ENCODE measurements at places on chromosomes 3 and 15. TPM values are rescaled to one million over a fixed set of nuclear protein-coding genes. Genes with fewer than 3 reads are reported as not detected.

GRCh38 chr15:29873264-29873663 lies 51.0 kb upstream of the TJP1 start:
- no peak for DNase-seq

- no peak for DNase-seq
Observed at GRCh38 chr15:66153549-66154415, 99.8 kb downstream of the MEGF11 start.

DNA sequence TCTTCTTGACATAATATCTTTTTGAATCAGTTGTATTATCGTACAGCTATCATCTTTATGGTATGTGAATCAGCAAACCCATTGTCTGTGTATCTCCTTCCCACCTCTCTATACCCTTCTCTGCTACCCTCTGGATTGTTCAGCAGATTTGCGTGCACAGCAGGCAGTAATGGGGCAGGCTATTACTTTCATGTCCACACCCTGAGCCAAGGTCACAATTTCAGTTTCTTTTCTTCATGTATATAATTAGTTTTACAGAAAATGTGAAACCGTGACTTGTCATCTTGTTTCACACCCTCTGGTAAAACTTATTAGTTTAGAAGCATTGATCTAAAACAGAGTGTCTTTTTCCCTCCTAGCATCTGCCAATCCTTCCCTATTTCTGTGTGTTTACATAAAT lies 770.4 kb upstream of the SEMA6D start:
- no peak for DNase-seq

GRCh38 chr3:124089214-124089613 lies 97.3 kb upstream of the ROPN1 start:
- no peak for DNase-seq

DNA sequence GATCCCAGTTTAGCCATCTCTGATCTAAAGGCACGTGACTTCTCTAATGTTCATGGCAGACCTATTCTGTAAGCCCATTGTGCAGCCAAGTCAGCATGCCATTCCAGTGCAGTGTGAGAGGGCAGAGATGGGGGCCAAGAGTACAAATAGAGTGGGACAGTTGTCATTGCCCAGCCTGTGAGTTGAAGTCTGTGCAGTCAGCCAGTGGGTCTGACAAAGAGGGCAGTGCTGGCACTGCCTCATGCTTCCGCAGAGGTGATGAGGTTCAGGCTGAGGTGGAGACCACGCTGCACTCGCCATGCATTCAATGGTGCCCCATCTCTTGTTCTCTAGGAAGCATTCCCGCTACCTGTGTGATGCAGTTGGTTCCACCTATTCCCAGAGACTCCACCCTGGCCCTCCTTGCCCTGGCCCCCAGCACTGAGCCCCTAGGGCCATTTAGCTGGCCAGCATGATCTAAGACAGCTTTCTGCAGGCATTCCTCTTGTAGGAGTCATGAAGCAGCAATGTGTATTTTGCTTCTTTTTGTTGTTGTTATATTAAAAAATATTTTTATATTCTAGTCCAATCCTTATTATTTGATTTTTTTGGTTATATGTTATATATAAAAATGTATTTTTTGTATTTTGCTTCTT lies 3.7 kb downstream of the MRAS start:
- DNase-seq: no peak

Gene CTSH
- 194 TPM for polyA plus RNA-seq

GRCh38 chr3:131928593-131928992 lies 106.2 kb downstream of the CPNE4 start:
- no peak for DNase-seq

Gene STAB1
- 34.8 TPM for polyA plus RNA-seq

DNA sequence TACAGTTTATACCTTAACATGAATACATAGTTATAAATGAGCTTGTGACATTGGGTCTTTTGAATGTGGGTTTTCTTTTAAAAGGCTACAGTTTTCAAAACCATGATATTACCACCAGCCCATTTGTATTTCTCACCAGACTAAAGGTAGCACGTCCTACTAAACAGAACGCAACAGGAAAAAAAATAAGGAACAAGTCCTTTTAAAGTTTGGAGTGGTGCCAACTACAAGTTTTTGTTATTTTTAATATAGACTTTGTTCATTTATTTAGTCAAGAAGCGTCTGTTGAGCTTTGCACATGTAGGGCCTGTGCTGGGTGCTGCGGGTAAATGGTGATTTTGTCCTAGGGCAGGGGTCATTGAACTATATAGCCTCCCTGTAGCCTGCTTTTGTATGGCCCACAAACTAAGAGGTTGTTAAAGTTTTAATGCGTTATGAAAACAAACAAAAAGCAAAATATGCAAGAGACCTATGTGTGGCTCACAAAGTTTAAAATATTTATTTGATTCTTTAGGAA lies 164.4 kb downstream of the GHSR start:
- DNase-seq: no peak

Gene TIGIT
- not detected for polyA plus RNA-seq

Gene ANO10
- 38.9 TPM for polyA plus RNA-seq

Gene SRGAP3
- 15.8 TPM for polyA plus RNA-seq

DNA sequence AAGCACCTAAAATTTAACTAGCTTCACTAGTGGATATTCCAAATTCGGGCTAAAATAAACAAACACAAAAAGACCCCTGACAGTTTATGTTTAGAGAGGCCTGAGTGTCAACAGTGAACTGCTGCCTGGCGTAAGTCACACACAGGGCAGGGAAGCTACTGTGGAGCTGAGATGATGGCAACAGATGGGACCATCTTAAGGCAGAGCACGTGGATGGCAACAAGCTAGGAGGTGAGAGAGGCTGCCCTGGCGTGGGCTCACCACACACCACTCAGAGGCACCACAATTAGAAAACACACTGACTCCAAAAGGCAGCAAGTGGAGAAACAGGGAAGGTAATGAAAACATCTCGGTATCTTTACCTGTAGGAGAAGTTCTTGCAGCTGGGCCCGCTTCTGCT lies 93.3 kb downstream of the ATP1B3 start:
- no peak for DNase-seq

Gene SAXO2
- 5.4 TPM for polyA plus RNA-seq

DNA sequence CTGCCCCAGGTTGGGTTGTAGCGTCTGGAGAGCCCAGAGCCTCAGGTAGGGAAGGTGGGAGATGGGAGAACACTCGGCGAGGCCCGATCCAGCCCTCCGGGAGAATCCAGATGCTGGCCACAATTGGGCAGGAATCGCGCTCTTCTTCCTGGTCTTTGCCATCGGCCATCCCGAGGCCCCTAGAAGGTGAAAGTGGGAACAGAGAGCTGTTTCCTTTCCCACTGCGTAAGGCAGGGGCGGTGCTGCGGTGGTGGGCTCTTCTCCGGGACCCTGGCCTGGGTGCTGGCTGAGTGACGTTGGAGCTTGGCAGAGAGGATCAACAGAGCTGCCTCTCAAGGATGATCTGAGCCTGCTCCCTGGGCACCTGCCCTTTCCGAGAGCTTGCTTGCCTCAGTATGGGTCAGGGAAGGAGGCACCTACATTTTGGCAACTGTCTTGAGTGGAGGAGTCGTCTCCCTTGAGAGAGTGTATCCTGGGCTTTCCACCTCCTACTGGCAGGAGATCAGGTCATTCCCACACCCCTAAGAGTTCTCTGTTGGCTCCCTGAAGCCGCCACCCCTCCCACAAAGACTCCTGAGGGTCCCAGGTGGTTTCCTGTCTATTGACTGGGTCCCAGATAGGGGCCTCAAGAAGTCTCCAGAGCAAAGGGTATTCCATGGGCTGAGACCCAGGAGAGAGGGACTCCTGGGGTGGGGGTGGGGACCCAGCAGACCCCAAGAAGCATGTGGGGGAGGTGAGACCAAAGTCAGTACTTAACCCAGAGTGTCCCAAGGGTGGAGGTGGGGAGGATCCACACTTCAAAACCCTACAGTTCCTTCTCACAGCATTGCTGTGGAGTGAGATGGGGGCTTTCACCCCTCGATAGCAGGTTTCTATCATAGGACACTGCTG lies 1.6 kb downstream of the C15orf39 start:
- DNase-seq: no peak

GRCh38 chr15:69725957-69726356 lies 273.3 kb downstream of the RPLP1 start:
- no peak for DNase-seq

DNA sequence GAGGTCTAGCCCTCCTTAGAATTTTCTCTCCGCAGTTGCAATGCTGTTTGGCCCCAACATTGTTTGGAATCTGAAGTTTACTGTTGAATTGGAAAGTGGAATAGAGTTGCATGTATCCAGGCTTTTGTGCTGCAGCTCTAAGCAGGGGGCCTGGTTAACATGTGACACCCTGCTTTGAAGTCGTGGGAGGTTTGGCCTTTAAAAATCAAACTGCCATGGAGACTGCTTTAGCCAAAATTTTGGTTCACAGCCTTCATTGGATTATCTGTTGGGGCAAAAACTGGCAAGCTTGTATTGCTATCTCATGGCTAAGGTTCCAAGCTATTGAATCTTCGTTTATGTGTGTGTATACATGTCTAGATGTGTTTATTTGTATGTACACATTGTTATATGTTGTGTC lies 15.8 kb downstream of the CYP11A1 start:
- no peak for DNase-seq

- no peak for DNase-seq
Observed at GRCh38 chr15:75207618-75208500, 6.2 kb downstream of the C15orf39 start.

DNA sequence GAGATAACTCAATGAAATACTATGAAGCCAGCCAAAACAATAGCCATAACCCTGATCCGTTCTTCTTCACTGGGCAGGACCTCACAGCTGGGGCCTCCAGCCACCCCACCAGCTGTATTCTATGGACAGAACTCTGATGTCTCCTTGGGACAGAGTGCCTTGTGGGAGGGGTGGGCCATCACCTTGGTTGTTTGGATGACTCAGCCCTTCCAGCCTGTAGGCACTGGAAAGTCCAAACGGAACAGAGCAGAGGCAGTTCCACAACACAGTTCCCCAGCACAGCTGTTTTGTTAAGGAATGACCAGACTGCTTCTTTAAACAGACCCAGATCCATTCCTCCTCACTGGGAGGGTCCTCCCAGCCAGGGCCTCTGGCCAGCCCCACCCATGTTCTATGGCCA lies 31.9 kb upstream of the ZBED2 start:
- no peak for DNase-seq

- no peak for DNase-seq
Observed at GRCh38 chr3:132554437-132554836, 42.6 kb upstream of the ACKR4 start.

- no peak for DNase-seq
Observed at GRCh38 chr3:124963755-124964154, 29.2 kb upstream of the MUC13 start.

- no peak for DNase-seq
Observed at GRCh38 chr3:54863366-54863765, 64.5 kb downstream of the LRTM1 start.

DNA sequence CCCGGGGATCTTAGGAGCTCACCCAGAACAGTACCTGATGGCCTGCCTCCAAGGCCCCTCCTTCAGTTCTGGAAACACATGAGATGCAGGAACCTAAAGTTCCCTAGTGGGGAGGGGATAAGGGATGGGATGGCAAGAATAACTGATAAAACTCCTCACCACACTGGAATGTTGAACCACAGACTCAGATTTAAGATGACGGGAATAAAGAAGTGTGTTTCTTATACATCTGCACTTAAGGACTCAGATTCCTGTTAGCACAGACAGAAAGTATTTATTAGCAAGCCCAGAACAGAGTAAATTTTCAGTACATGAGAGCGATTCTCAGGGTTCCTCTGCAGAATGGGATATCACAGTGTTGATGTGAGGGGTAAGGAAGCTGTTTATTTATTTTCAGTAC lies 245.2 kb downstream of the TLE3 start:
- no peak for DNase-seq

DNA sequence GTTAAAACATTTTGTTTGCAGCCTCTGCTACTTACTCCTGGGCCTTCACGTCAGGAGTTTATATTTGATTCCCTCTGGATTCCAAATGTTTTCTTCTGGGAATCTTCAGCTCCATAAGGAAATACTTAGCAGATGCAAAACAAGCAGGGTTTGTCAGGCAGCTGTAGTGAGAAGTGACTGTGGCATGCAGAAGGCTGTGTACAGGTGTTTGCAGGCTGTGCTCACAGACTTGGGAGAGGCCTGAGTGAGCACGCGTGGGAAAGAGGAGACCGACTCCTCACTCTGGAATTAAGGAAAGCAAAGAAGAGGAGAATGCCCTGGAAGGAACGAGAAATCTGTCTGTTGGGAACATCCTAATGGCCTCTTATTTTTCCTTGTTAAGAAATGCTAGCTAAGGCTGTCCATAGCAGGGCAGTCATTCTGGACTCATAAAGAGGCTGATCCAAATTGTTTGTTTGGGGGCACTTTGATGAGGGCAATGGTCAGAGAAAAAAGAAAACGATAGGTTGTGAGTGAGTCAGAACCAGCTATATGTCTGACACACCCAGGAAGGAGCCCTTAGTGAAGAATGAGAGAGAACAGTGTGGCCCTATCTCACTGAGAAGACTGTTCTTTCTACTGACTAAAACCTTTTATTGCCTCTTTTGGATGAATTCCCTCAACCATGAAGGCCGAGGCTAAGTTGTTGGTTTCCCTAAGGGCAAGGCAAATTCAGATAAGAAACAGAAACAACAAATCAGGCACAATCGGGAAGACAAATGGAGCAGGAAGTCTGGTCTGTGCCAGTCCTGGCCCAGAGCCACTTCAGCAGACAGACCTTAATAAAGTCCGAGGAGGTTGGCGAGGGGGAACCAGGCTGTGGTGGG lies 82.6 kb downstream of the TGFBR2 start:
- no peak for DNase-seq

Gene PCYT1A
- 38.8 TPM for polyA plus RNA-seq

DNA sequence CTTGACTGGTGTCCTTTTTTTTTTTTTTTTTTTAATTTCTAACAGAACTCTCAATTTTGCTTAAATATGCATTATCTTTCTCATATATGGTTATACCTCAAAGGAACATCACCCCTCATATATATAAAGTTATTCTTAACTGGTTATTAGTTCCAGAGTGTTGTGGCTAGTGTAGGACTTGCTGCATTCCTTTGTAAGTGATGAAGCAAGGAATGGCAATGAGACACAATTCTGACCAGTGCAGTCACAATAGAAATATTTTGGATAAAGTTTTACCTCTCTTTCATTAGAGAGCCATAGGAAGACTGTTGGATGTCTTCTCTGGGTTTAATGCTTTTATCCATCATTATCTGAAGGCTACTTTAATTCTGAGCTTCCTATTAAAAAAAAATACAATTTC lies 75.5 kb upstream of the CBLB start:
- no peak for DNase-seq

DNA sequence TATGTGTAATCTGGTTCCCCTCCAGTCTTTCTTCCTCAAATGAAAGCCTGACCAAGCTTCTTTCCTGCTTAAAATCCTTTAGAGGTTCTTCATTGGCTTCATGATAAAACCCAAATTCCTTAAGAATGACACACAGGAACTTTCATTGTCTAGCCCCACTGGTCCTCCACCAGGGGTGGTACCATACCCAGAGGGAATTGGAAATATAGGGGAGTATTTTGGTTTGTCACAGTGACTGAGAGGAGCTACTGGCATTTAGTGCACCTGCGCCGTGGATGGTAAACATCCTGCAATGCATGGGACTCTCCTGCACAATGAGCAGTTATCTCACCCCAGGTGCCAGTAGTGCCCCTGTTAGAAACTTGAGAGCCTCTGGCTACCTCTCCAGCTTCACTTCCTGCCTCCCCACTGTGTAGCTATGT lies 10.8 kb downstream of the ZWILCH start:
- no peak for DNase-seq

All from right renal cortex interstitium (tissue), 3 donors.